CD4-positive, alpha-beta T cell treated with Interleukin-15 for 4 hours (primary cell): ENCODE measurements at places on chromosomes 3 and 15.

DNA sequence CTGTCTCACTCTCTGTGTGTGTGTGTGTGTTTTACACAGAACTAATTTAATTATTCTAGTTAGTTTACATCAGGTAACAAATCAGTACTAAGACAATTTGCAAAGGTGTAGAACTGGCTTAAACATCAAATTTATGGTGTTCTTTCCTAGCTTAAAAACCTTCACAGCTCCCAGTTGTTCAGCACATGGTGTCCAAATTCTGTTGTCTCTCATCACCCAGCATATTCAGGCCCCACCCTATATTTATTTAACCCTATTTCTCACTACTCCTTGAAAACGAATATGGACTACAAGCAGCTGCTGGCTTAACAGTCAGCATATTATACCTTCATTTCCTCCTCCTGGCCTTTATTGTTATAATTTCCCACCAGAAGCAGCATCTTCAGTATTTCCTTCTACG lies 1.2 kb downstream of the IL20RB start:
- no peak for DNase-seq

DNA sequence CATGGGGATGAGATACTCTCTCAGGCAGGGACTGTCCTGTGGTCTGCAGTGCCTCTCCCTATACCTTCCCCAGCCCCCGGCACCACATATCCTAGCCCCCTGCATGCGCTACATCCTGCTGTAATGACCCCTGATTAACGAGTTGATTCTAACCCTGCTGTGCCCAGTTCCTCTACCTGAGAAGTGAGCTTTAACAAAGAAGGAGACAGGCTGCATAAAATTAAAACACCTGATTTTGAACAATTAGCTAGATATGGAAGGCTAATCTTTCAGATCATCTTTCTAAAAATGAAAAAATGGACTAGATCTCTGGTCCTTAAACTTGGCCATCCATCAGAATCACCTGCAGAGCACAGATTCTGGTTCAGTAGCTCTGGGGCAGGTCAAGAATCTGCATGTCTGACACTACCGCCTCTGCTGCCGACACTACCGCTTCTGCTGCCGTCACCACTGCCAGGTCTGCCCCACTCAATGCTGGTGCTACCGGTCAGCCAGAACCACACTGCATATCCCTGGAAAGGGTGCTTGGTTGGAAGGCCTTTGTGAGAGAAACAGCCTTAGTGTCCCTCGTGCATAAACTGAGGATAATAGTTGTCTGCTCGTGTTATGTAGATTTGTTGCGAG lies 33.6 kb upstream of the ZBTB38 start:
- DNase-seq = no peak

GRCh38 chr15:65423150-65423975 lies 616 bp upstream of the IGDCC4 start:
- DNase-seq = no peak

DNA sequence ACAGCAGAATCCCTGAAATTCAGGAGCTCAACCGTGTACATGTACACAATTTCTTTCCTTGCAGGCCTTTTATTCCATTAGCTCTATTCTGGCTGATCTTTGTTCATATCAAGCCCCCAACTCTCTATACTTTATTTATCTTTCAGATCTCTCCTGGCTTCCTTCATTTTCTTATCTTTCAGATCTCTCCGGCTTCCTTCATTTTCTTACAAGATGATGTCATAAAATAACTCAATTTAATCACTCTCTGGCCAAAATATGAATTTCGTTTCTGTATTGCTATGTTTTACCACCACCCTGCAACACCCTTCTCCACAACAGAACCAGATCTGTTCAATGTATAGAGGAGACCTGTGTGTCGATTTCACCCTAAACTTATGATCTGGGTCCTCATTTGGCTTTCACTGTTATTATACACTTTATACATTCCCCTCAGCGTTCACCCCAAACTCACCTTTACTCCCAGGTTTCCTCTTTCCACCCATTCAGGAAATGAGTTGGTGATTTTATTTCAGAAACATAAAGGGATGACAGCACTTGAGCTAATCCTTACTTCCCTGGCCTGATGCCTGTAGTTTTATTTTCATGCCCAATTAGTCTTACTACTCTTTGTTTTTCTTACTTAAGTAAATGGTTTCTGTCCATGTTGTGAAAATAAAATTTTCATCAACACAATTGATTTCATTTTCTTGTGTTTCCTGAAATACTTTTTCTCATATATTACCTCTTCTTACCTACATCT lies 195.5 kb downstream of the BCHE start:
- DNase-seq = no peak

DNA sequence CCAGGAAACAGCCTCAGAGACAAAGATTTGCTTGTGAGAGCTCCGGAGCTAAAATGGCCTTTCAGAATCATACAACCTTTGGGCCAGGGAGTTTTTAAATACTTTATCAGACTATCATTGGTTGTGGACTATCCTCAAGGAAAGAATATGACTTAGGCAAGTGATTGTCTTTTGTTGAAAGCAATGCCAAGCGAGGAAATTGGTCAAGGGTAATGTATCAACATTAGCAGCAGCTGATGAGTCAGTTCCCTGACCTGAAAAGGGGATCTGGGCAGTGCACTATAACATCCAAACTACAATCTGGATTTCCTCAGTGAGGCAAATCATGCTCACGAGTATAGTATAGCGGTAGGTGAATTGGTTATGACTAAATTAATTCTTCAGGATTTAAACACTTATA lies 303.6 kb downstream of the LSAMP start:
- no peak for DNase-seq

- no peak for DNase-seq
Observed at GRCh38 chr3:79111375-79112052, 656.3 kb downstream of the ROBO1 start.

DNA sequence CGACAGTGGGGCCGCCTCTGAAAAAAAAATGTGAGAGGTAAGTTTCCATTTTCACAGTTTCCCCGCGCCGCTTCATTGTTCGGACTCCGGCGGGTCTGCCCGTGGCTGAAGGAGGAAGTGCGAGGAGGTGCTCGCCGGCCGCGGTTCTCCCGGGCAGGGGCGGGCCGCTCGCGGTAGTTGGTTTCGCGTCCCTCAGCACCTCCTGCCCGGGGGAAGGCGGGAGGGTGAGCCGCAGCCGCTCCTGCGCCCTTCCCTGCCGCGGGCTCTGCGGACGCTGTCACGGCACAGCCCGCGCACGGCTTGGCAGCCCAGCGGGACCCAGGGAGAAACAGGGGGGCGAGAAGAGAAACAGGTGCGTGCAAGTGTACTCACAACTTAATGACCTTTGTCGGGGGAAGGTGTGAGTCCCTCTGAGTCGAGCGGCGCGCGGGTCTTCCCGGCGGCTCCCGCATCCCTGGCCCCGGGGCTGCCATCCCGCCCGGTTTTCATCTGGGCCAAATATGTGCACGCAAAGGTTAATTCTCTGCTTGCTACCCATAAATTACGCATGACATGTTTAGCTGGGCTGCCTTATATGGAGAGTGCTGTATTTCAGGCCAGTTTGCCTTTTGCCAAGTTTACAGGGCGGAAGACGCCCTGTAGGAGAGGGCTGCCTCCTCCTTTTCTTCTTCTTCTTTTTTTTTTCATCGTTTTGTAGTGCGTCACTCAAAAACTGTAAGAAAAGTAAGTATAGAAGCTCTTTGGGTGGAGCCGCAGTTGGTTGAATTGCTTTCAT lies 514 bp downstream of the MBNL1 start:
- peak; percentile 76 for DNase-seq
